K562 (cell line): ENCODE measurements at places on chromosomes 12 and 14.
A peak's percentile ranks its signal among the peaks of the same experiment; 100 is the strongest.

- peak; percentile 32 for DNase-seq
Observed at GRCh38 chr14:104001003-104001402, 58.7 kb upstream of the RD3L start.

DNA sequence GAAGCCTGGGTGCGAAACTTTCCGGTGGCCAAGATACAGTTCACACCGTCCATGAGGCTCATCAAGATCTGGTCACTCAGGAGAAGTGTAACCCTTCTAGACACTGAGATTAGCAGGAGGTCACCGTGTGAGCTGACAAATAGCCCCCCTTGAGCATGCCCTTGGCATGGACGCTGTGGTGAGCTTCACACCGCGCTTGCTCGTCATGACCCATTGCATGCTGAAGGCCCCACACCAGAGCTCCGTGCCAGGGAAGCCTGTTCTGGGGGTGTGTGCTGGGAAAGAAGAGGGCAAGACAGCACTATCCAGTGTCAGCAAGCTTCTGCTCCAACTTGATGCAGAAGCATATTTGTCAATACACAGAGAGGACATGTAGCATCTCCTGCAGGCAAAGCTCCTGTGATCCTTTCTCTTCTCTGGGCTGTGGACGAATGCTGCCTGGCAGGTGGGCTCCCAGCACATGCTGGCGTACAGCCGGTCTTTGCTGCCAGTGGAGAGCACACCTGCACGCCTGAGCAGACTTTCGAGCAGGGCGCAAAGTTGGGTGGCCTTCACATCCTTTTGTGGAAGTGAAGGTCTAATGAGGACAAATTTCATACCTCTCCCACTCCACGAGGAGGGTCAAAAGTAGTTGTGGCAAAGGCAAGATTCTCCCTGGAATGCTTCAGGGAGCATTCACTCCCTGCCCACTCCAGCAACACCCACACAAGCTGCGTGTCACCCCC lies 126.9 kb upstream of the FKBP4 start:
- no peak for DNase-seq

- no peak for DNase-seq
Observed at GRCh38 chr12:4603421-4603820, 41.4 kb downstream of the DYRK4 start.

GRCh38 chr12:117026343-117026742 lies 72.9 kb downstream of the TESC start:
- DNase-seq: no peak

DNA sequence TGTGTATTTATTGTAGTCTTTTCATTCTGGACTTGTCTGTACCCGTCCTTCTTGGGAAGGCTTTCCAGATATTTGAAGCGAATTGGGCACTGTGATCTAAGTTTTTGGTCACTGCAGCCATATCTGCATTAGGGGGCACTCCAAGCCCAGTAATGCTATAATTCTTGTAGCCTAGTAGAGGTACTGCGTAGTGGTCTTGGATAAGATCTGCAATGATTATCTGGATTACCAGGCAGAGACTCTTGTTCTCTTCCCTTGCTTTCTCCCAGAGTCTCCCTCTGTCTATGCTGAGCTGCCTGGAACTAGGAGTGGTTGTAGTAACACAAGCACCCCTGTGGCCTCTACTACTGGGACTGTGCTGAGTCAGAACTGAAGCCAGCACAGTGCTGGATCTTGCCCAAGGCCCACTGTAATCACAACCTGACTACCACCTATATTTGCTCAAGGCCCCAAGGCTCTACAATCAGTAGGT lies 30.0 kb downstream of the SLC38A2 start:
- no peak for DNase-seq

DNA sequence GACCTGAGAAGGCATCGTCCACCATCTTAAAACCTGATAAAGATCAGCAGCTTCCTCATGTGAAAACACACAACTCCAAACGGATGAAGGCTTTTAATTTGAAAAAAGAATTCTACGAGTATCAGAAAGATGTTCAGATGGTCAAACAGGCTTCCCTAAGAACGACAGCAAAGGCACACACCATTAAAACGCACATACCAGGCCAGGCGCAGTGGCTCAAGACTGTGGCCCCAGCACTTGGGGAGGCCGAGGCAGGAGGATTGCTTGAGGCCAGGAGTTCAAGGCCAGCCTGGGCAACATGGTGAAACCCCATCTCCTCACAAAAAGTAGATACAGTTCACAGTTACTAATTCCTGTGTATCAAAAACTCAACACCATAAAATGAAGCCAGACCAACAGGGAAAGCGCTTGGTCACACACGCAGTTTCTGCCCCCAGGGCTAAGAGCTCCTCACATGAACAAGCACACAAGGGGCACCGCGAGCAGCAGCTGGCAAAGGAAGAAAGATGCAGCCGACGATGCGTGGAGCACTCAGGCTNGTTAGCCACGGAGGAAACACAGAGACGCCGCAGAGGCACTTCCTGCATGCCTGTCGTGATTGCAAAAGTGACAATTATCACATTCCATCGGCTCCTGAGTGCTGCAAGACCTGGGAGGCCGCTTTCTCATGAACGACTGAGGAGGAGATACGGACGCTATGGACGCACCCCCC lies 78.0 kb downstream of the NOC4L start:
- no peak for DNase-seq

GRCh38 chr14:41783403-41783802 lies 176.7 kb downstream of the LRFN5 start:
- no peak for DNase-seq

DNA sequence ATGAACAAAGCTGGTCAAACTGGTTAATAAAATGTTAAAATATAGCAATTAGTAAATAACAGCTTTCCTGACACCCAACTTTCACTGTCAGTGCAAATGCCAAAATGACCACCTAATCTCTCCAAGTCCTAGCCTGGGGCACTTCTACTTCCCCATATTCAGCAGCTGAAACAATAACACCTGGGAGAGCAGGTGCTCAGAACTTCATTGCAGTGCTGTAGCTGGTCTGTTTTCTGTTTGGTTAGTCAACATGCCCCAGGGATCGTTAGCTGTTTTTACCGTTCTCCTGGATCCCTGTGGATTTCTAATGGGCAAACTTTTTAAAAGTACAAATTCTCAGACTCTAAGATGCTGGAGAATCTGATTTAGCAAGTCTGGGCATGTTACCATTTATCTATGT lies 759.7 kb downstream of the GALC start:
- no peak for DNase-seq

DNA sequence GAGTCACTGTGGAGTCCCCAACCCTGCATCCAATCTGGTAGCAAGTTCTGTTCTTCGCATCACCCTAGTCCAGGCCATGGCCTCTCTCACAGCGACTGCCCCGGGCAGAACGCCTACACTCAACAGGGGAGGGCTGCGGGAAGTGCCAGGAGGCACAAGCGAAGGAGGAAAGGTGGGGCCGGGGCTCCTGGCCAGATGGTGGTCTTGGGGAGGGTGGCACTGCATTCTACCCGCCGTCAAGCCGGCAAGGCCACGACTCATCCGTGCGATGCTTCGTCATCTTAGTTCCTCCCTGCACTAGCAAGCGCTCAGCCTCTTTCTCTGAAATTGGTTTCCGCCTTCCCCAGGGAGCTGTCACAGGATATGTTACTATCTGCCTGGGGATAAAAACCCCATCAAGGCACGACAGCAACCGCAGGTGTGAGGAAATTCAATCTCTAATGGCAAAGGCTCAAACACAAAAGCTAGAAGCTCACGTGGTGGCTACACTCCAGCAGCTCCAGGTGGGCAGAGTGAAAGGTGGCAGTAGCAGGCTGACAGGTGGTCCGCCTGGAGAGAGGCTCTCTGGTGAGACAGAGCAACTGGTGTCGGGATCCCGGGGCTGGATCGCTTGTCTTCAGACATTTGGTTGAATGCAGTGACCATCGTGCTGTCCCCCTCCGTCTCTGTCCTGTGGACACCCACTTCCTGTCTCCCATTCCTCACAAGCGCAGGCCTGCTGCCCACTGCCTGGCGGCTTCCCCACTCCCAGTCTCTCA lies 34.1 kb downstream of the ACADS start:
- DNase-seq: no peak

- no peak for DNase-seq
Observed at GRCh38 chr12:1309613-1310012, 284.8 kb downstream of the FBXL14 start.

DNA sequence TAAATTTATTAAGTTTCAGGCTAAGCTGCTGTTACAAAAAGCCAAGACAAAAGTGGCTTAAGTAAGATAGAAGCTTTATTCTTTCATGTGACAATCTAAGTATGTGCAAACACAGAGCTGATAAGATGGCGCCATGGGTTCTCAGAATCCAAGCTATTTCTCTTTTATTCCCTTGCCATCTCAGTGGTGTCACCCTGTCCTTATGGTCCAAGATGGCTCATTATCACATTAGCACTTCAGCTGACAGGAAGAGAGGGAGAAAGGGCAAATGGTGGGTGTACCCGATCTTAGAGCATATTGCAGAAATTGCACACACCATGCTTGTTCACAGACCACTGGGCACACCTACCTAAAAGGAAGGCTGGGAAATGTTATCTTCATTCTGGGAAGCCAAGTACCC lies 211.7 kb downstream of the TMTC2 start:
- no peak for DNase-seq

- no peak for DNase-seq
Observed at GRCh38 chr14:22194664-22195063, 394.4 kb downstream of the DAD1 start.

- DNase-seq: no peak
Observed at GRCh38 chr14:72075649-72076334, 143.6 kb downstream of the RGS6 start.

DNA sequence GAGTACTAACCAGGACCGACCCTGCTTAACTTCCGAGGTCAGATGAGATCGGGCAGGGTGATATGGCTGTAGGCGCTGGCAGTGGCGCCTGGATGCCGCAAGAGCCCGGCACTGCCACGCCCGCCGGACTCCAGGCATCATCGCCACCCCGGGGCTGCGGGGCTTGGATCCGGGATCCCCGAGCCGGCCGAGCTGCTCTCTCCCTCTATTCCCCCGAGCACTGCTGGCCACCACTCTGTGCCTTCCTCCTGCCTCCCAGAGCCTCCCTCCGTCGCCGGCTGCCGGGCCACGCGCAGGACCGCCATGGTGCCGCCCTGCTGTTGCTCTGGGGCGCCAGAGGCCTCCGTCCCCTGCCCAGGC lies 153.2 kb upstream of the ALG10B start:
- DNase-seq: no peak

DNA sequence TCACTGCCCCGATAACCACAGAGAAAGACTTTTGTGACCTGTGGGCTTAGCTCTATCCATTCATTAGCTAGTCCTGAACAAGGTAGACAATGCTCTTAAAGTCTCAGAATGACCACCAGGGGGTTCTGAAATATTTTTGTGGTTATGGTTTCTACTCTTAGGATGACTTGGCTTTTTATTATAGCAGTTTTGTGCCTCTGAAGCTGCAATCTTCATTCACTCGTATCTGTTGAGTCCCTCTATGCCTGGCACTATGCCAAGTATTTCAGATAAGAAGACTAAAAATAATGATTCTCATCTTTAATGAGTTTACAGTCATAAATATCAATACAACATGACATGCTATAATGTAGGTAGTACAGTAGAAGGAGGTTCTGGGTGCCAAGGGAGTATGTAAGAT lies 130.8 kb upstream of the TRHDE start:
- peak; percentile 12 for DNase-seq

DNA sequence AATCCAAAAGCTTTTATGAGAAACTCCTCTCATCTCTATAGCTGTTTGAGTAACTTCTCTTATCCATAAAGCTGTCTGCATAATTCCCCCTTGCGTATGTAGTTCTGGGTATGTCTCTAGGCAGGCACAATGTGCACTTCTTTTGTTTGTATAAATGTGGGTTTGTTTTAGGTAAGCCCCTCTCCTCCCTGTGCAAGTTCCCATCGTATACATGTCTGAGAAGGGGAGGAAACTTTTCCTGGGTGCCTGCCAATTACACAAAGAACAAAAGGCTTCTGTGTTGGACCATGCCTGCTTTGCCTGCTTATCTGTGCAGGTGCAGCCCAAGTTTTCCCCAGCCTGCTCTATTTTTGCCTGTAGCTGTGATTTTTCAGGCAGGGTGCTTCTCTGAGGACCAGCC lies 96.7 kb downstream of the CCER1 start:
- no peak for DNase-seq

DNA sequence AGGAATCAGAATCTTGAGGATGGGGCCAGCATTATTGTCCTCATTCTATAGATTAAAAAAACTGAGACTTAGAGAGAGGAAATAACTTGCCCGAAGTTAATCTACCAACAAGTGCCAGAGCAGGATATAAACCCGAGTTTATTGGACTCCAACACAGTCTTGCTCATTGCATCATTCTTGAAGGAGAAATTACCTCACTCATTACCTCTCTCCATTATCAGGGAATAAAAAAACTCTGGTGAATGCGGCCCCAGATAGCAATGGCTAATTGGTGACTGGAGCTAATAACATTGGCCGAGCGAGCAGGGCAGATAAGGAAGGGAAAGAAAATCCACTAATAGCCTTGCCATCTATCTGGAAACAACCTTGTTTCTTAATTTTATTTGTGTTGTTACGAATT lies 24.7 kb upstream of the TMED10 start:
- DNase-seq: no peak

DNA sequence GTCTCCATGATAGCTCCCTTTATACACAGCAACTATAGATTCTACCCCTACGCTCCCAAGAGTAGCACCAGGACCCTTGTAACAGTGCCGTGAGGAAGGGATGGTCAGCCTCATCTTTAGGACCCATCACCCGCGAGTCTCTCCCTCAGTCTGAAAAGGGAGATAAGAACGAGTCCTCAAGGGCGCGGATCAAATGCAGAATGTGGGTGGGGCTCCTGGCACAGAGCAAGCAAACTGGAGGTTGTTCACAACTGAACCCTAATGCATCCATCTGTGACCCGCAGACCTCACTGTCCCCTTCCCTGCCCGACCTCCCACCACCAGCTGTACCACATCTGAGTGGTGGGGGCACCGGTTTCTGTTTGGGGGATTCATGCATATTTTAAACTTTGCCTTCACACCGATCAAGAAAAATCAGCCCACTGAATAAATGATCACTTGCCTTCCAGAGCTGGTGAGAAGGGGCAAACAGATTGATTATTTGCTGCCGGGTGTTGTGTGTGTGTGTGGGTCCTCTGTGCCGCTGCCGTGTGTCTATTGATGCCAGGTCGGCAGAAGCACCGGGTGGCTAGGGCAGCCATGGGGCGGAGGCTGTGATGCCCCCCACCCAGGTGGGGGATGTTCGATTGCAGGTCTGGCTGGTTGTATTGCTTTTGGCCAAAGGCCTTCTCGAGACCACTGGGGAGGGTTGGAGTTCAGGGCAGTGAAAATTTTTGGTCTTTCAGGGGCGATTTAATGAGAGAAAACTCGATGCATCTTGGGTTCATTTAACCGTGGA lies 35.7 kb upstream of the BEGAIN start:
- no peak for DNase-seq

DNA sequence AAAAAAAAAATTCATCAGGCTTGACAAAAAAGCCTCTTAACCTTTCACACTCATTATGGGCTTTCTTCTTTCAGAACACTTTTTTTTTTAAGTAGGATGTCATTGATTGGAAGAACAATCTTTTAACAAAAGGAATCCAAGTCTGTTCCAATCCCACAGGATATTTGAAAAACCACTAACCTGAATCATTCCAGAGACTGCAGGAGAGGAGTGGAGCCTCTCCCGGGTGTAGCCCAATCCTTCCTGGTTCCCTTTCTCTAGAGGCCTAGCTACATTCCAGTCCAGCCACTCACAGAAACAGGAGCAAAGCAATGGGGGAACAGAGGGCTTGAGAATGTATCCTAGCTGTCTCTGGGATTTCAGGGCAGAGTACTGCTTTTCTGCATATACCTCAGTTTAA lies 4.3 kb downstream of the MFAP5 start:
- DNase-seq: no peak

- peak; percentile 71 for DNase-seq
Observed at GRCh38 chr12:31117203-31118011, 43.7 kb downstream of the DDX11 start.

GRCh38 chr14:99513946-99514551 lies 32.8 kb downstream of the CCNK start:
- no peak for DNase-seq

GRCh38 chr14:84228702-84229101 lies 1301.2 kb upstream of the FLRT2 start:
- DNase-seq: no peak
